ENCODE measurements at places on chromosomes 16 and 17.

GRCh38 chr17:81511804-81512561 lies 616 bp downstream of the ACTG1 start:
- DNase-seq: no peak

- DNase-seq: no peak
These were observed 4.6 kb downstream of the CIITA start for GRCh38 chr16:10881479-10882030.

DNA sequence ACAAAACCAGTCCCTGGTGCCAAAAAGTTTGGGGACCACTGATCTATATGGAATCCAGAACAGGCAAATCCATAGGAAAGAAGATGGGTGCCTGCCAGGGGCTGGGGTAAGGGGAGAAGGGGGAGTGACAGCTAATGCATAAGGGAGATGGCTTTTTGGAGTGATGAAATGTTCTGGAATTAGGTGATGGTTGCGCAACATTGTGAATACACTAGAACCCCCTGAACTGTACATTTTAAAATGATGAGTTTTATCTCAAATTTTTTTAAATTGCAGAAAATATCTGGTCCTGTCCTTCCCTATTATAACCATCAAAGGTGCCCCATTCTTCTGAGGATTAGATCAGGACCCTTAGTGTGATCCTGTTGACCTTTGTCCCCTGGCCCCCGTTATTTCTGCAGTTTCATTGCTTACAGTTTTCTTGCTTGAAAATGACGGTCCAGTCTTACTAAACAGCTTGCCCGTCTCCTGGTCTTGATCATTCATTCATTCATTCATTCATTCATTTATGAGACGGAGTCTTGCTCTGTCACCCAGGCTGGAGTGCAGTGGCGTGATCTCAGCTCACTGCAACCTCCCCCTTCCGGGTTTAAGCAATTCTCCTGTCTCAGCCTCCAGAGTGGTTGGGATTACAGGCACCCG lies 4.6 kb downstream of the BCO1 start:
- DNase-seq: no peak

- DNase-seq: peak; percentile 73
These were observed 20.1 kb downstream of the LPCAT2 start for GRCh38 chr16:55529018-55529417.

DNA sequence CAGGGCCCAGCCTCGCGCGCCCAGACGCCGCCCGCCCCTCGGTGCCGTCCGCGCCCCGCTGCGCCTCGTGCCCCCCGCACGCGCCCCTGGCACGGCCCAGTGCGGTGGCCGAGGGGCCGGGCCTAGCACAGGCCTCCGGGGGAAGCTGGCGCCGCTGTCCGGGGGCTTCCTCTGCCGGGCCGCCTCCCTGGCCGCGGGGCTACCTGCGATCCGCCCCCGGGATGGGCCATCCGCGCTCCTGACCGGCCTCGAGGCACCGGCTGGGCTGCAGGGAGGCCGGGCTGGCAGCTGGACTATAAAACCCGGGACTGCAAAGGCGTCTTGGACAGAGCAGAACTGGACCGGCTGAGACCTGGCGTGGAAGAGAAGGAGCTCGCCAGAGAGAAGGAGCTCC lies 783 bp downstream of the BHLHA9 start:
- no peak for DNase-seq

DNA sequence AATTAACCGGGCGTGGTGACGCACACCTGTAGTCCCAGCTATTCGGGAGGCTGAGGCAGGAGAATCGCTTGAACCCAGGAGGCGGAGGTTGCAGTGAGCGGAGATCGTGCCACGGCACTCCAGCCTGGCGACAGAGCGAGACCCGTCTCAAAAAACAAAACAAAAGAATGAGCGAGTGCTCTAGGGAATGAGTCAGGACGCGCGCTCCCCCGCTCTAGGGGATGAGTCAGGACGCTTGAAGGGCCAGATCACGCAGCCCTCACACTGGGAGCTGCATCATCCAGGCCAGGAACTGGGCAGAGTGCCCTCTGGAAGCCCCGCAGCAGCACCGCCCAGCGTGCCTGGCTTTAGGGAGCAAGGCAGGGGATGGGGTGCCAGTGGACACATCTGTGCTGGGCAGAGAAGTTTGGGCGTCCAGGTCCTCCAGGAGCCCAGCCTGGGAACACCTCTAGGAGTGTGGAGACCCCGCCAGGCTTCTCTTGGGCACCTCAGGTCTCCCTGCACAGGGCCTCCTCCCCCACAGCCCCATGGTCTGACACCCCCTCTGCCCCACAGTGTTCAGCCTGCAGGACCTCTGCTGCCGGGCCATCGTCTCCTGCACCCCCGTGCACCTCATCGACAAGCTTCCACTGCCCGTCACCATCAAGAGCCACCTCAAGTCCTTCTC lies 3.9 kb upstream of the WFIKKN1 start:
- DNase-seq: no peak

DNA sequence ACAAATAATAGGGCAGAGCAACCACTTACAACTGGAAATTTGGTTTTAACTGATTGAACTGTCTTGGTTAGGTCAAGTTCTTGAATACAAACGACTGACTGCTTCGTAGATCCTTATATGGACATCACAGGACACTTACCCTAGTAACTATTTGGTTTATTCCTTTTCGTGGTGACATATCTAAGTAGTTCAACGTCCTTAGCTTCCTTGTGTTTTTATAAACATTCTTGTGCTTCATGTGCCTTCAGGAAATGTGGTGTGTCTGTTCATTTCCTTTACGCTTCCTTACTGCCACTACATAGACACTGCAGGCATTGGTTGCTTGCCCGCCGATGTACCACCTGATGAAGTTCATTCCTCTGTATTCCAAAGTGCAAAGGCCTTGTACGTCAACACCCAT lies 59.3 kb downstream of the USP10 start:
- DNase-seq: no peak

DNA sequence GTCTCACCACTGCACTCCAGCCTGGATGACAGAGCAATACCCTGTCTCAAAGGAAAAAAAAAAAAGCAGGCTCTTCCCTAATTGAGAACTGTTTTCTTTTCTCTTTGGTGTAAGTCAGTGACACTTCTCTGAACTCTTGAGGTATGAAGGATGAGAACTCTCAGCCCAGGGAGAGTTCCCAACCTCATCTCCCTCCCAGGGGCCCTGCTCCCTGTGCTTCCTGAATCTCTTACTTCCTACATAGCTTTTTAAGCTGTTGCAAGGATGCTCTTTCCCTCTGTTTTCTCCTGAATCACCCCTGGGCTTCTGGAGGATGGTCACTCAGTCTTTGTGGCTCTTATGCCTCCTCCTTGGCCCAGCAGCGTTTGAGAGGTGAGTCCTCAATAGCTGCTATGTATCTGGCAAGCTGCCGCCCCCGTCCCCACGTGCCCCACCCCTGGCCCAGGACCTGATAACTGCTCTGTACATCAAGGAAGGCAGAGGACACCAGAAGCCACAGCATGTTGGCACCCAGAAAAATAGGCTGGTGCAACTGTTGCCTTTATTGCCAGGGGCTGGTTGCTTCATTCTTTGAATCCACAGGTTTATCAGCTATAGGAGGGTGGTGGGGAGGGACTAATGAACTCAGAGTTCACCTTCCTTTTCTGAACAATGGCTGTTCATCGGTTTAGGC lies 24.0 kb downstream of the IGF2BP1 start:
- DNase-seq: no peak

DNA sequence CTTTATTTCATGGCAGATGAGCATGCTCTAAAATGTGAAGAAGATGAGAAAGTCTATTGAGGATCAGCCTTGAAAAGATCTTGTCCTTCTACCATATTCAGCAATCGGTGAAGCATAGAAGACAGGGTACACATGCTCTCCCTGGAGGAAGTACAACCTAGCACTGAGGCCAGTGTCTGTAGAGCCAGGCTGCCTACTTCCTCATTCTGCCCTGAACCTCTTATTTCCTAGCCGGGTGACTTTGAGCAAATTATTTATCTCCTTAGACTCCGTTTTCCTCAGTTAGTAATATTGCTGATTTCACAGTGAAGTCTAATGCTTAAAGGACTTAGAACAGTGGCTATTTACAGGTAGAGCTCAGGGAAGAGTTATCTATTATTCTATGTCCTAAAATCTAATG lies 58.4 kb downstream of the TMEM100 start:
- DNase-seq: no peak

GRCh38 chr17:56284482-56284881 lies 131.2 kb downstream of the ANKFN1 start:
- DNase-seq: no peak

DNA sequence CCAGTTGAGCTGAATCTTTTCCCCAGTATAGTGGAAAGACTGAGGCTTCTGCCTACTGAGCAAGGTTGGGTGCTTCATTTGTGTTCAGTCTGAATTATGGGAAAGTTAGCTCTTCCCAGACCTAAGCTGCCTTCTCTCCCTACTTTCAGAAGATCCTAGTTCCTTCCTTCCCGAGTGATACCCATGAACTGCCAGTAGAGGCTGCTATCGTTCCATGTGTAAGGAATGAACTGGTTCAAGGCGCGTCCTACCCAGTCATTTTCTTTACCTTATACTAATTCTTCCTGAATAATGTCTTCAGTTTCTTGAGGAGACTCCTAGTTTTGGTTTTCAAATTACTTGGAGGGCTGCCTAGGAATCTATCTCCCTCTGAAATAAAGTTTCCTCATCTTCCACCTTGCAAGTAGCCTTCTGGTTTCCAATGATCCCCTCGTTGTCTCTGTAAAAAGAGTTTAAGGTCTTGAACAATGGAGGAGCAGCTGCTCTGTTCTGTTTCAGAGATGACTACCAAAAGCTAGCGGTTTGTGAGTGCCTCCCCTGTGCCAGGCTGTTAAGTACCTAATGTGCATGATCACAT lies 934 bp upstream of the AOC2 start:
- peak; percentile 52 for DNase-seq

DNA sequence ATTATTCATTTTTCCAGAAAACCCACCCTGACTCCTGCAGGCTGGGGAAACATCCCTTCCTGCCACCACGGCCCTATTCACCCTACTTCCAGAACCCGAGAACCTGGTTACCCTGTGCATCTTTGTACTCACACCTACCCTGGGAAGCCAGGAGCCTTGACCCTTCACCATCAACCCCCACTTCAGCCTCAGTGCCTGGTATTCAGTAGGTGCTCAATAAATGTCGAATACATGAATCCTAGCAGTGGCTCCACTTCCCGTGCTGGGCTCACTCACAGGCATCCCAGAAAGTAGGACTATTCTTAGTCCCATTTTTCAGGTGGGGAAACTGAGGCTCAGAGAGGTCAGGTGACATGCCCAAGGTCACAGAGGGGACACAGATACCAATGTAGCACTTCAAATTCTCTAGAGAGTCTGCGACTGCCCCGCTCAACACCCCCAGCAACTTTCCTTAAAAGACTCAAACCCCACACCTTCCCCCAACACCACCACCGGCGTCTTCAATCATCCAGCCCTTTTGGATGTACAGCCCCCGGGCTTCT lies 36.1 kb upstream of the CMIP start:
- no peak for DNase-seq

DNA sequence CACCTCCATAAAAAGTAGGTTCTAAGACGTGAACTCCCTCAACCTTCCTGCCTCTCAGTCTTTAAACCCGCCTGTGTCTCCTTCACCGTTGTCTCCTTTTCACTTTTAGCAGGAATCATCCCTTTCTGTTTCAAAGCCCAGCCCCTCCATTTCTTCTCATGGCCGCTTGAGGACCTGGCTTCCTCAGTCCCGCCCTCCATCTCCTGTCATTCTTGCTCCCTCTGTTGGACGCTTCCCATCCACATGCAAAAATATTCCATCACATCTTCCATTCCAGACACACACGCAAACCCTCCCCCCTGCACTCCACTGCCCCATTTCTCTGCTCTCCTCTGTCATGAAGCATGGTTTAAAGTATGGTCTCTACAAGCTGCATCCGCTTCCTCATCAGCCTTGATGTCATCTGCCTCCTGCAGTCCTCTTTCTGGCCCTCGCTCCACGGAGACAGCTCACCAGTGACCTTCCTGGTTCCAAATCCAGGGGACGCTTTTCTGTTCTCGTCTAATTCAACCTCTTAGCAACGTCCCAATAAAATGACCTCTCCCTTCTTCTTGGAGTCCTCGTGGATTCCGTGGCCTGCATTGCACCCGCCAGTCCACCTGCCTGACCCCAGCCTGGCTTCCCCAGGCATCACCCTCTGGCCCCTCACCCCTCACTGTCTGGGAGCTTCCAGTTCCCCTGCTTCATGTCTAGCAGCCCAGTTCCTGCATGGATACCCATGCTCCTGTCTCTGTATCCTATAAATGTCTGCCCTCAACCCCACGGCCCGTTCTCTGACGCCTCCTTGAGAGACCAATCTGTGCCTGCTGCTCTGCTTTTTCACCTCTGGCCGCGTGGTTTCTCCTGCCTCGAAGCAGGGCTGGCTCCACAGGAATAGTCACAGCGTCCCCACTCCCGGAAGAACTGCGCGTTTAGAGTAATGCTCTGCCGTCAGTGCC lies 26.2 kb downstream of the ANKRD40 start:
- DNase-seq: peak; percentile 84

DNA sequence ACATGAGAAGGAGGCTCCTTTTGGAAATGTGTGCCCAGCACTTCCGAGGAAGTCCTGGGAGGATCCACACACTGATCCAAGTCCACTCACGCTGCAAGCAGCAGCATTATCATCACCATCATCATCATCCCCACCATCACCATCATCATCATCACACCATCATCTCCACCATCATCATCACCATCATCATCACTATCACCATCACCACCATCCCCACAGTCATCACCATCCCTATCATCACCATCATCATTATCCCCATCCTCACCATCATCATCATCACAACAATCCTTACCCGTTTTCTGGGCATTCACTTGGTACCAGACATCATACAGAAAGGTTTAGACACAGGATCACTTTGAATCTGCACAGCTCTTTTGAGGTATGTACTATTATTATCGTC lies 47.8 kb upstream of the ACSF3 start:
- no peak for DNase-seq

GRCh38 chr16:82793528-82794245 lies 166.9 kb downstream of the CDH13 start:
- no peak for DNase-seq

- DNase-seq: no peak
These were observed 1024.8 kb upstream of the EEF2KMT start for GRCh38 chr16:6122401-6122800.

GRCh38 chr17:36665417-36665816 lies 64.0 kb downstream of the MRM1 start:
- no peak for DNase-seq

- no peak for DNase-seq
These were observed 2.7 kb downstream of the ASGR2 start for GRCh38 chr17:7111784-7112509.

GRCh38 chr16:47196457-47196856 lies 52.7 kb upstream of the NETO2 start:
- DNase-seq: no peak
